ENCODE measurements at places on chromosomes 12 and 14. TPM values are rescaled to one million over a fixed set of nuclear protein-coding genes. Genes with fewer than 3 reads are reported as not detected.

The TPH2 gene
- not detected for total RNA-seq

The INHBC gene
- not detected for total RNA-seq

The TMEM116 gene
- total RNA-seq, result 11.1 TPM

The NANOG gene
- not detected for total RNA-seq

The ARHGEF25 gene
- 1.7 TPM for total RNA-seq

The JDP2 gene
- total RNA-seq, result 1.4 TPM

The KLRG1 gene
- 0.71 TPM for total RNA-seq
